ENCODE measurements at places on chromosomes 12 and 14. TPM values are rescaled to one million over a fixed set of nuclear protein-coding genes. Genes with fewer than 3 reads are reported as not detected.

RASAL1 gene
- 0.27 TPM for total RNA-seq

RNASE8 gene
- total RNA-seq: not detected

KRT2 gene
- total RNA-seq: not detected

SRSF5 gene
- 232 TPM for total RNA-seq

NR2C1 gene
- 26.4 TPM for total RNA-seq

KLHL33 gene
- not detected for total RNA-seq

NGB gene
- total RNA-seq: not detected

LYZ gene
- not detected for total RNA-seq

CLEC6A gene
- total RNA-seq: not detected

KRT78 gene
- 0.20 TPM for total RNA-seq

NTN4 gene
- 43.4 TPM for total RNA-seq

LHX5 gene
- 0.06 TPM for total RNA-seq

WNT1 gene
- total RNA-seq: 0.21 TPM

IFI27L2 gene
- total RNA-seq: 49.7 TPM

RHEBL1 gene
- 4.4 TPM for total RNA-seq

SSTR1 gene
- total RNA-seq: not detected

ESR2 gene
- total RNA-seq: 0.07 TPM

KSR2 gene
- 0.71 TPM for total RNA-seq

PRB2 gene
- total RNA-seq: not detected

METTL3 gene
- 36.8 TPM for total RNA-seq

KRT71 gene
- not detected for total RNA-seq

PMCH gene
- not detected for total RNA-seq

DEGS2 gene
- 2.7 TPM for total RNA-seq

SIX6 gene
- not detected for total RNA-seq

RNASE3 gene
- not detected for total RNA-seq

AICDA gene
- total RNA-seq: 0.13 TPM

ZBTB1 gene
- 25.5 TPM for total RNA-seq

OLR1 gene
- 0.67 TPM for total RNA-seq

ZFHX2 gene
- total RNA-seq: 0.99 TPM

GALNT6 gene
- total RNA-seq: 2.5 TPM

IAPP gene
- not detected for total RNA-seq

C12orf60 gene
- total RNA-seq: 1.3 TPM

PTPRB gene
- 0.77 TPM for total RNA-seq

BIN2 gene
- 0.20 TPM for total RNA-seq

OTUB2 gene
- total RNA-seq: 2.9 TPM

JPH4 gene
- total RNA-seq: 0.07 TPM

PTHLH gene
- 14.2 TPM for total RNA-seq

PLEK2 gene
- 25.3 TPM for total RNA-seq

SRP54 gene
- total RNA-seq: 66.8 TPM

IFNG gene
- not detected for total RNA-seq

Data from A549 treated with dexamethasone at 1 μM for 4 hours (cell line).